ENCODE measurements at places on chromosomes 1 and 21.

GRCh38 chr1:156504438-156504813, 3.9 kb upstream of the MEF2D start:
- DNase-seq, result no peak

DNA sequence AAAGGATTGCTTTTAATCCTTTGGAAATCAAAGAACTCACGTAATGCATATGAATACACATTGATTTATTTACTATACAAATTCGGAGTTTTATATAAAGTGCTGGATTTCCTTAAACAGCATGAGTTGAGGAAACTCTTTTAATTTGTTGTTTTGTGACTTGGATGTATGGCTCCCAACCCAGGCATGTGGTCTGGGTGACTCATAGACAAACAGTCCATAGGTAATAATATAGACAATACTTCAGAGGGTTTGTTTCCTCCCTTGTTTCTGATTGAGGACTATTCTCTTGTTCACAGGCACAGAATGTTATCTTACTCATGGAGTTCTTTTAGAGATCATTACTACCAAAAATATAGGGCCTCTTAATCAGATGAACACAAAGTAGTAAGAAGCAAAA, 43.8 kb downstream of the XPR1 start:
- no peak for DNase-seq

DNA sequence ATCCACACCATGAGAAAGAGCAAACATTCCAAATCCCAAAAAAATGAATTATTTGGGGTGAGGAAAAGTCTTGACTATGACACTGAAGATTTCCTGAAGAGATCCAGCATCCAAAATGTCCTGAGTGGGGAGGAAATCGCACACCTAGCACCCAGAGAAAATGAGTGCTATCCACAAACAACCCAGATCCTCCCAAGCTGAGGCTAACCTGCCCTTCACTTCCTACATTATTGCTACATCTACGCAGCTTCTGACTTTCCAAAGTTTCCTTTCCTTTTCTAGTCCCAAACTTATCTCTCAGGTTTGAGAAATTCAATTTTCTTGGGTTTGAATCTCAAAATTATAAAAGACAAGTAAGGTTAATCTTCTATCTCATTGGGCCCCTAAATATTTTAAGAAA, 906 bp upstream of the RGS13 start:
- no peak for DNase-seq

DNA sequence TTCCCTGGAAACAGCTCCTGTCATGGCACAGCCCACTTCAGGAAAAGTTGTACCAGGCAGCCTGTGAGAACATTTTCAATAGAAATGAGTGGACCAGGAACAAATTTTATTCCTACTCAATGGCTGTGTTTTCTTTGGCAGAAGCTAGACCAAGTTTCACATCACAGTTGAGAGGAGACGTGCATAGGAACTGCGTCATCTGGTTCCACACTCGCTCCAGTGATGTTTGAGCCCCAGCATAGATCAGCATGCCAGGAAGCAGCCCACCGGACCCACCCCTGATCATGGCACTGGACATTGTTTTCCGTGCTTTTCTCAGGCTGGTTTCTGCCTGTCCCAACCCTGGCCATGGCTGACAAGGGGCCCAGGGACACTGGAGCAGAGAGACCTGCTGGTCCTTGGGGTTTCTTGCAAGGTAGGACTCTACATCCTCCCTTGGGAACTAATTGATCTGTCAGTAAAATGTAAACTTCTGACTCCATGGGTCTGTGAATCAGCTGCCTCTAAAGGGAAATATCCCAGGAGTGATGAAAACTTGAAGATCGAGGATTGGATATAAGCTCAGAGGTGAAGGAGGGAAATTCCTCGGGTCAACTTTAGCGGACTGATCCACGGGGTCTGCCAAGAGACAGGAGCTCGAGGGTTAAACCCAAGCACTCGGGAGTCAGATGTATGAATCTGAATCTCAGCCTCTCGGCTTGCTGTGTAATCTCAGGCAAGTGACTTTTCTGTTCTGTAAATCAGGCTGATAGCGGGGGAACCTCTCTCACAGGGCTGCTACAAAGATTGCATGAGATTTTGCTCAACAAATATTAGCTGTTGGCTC, 35.7 kb downstream of the NEK2 start:
- DNase-seq, result no peak

- DNase-seq, result no peak
These were observed 118.8 kb downstream of the HUNK start for GRCh38 chr21:31991356-31992331.

DNA sequence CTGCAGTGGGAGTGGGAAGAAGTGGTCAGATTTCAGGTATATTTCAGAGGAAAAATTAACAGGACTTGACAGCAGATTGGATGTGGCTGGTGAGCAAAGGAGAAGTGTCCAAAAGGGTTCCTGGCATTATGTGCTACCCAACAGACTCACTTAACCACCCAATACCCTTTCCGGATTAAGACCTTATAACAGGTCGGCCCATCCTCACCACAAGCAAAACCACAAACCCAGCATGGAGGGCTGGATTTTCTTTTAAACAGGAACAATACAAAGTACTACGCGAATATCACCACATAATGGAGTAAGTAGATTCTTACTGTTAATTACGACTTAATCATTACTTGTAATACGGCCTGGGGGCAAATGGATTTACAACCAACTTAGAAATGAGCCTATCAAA, 59.2 kb downstream of the WDR64 start:
- no peak for DNase-seq

- no peak for DNase-seq
These were observed 10.0 kb upstream of the RAB7B start for GRCh38 chr1:206013026-206013795.

- no peak for DNase-seq
These were observed 5.9 kb downstream of the AGO3 start for GRCh38 chr1:35936838-35937237.

DNA sequence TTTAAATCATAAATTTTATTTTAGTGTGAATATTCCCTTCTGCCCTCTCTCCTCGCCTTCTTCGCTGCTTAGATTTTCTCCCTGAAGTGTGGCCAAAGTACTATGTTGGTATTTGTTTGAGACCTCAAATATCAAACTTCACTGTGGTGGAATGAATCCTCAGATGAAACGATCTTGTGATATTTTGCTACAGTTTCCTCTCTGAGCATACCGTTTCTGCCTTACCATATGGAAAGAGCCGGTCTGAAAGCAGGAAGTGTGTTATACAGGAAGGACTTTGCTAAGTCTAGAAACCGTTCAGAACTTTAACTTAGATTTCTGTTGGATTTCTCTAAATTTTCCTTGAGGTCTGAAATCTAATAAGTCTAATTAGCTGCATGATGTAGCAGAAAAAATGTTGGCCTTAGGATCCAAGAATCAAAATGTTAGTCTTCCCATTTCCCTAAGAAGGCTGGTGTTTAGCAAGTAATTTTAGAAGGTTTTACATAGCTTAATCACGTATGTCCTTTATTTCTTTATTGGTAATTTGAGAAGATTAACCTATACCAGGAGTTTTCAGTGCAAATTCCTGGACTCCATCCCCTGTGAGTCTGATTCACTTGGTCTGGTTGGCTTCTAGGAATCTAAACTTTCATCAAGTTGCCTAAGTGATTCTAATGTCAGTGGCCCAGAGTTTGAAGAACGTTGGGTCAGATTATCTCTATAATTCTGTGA, 30.7 kb downstream of the SDCCAG8 start:
- no peak for DNase-seq

GRCh38 chr1:54985556-54985955, 5.1 kb downstream of the TMEM61 start:
- DNase-seq, result no peak

GRCh38 chr1:46369542-46370213, 24.4 kb upstream of the FAAH start:
- DNase-seq, result no peak

GRCh38 chr1:84171481-84171880, 27.4 kb downstream of the PRKACB start:
- DNase-seq, result no peak

DNA sequence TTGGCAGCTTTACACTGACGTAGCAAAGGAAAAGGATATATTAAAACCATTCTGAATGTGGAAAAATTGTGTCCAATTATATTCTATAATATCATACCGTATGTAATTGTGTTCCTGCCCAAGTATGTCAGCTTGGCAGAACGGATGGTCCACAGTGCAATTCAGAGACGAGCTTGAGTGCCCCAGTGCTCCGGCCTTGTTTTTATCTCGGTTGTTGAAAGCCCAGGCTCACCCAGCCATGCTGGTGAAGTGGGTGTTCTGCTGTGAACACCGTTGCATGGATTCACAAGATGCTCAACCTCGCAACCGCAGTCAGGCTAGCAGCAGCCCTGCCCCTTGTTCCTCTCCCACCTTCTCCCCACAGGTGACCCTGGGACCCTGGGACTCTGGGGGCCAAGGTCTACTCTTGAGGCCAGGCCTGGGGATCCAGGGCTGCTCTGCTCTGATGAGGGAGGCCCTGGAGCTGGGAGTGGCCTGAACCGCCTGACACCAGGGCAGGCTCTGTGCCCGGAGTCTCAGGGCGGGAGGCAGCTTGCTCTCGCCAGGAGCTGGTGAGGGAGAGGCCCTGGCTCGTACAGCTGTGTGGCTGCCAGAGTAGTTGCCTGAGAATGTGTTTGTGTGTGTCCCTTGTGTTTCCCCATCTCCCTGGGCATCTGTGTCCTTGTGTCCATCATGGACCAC, 11.2 kb downstream of the PTPRF start:
- DNase-seq, result no peak

GRCh38 chr1:114861384-114861783, 6.7 kb downstream of the SYCP1 start:
- DNase-seq, result no peak

DNA sequence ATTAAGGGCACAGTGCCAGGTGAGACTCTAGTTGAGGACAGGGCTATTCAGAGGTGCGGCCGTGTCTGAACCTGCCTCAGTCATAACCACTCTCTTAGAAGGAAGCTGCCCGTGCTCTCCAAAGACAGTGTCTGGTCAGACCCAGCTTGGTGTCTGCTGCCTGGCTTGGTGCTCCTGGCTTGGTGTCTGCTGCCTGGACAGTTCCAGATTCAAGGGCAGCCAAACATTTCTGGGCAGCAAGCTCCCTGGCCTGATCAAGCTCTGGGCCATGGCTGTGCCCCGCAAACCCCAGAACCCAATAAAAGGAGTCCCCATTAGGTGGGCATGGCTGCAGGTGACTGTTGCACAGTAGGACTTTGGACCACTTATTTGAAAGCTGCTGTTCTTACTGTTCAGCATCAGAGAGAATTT, 27.7 kb downstream of the NEK2 start:
- no peak for DNase-seq

DNA sequence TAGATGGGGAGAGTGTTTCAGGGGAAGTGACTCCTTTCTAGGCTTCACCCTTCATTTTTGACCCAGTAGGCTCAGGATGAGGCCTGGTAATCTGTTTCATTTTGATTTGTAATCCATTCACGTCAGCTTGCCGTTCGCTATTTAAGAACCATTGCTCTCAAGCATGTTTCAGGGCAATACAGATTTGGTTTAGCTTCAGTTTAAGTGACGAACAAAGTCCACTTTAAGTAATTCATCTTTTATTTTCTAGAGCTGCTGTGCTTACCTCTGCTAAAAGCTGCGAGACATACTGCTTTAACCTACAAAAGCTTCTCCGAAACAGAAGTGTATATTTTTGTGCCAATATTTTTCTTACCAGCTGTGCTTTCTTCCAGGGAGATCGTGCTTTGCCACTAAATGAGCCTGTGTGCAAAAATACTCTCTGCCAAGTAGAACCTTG, 8.9 kb upstream of the FMO3 start:
- DNase-seq, result no peak

DNA sequence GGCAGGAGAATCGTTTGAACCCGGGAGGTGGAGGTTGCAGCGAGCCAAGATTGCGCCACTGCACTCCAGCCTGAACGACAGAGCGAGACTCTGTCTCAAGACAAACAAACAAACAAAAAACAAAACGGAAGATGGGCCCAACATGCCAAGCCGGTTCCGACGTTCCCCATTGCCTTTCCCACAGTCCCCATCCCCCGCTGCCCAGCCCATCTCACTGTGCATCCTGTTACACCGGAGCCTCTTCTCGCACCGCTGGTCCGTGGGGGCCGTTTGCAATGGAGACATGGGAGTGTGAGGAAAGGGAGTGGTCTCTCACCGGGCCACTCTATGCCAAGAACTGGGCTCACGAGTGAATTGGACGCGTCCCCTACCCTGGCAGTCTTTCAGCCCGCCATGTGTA, 1.3 kb upstream of the CFAP74 start:
- DNase-seq, result no peak

GRCh38 chr1:221832617-221833016, 90.7 kb upstream of the DUSP10 start:
- DNase-seq, result no peak

- no peak for DNase-seq
These were observed 39.5 kb upstream of the NEK7 start for GRCh38 chr1:198117267-198117666.

DNA sequence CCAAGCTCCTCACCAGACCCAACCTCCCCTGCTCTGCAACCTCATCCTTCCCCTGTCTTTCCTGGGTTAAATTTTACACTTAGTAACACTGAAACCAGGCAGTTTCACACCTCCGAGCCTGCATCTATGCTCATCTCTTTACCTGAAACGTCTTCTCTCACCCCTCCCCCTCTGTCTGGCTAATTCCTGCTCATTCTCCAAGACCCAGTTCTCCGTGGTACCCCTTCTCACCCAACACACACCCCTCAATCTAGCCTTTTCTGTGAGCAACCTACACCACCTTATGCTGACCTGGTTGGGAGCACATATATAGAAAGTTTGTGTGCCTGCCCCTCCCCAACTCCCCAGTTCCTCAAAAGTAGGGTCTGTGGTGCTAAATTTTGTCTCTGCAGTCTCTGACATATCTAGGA, 3.7 kb upstream of the KIAA1614 start:
- no peak for DNase-seq

GRCh38 chr1:227763246-227764018, 28.2 kb downstream of the SNAP47 start:
- no peak for DNase-seq

DNA sequence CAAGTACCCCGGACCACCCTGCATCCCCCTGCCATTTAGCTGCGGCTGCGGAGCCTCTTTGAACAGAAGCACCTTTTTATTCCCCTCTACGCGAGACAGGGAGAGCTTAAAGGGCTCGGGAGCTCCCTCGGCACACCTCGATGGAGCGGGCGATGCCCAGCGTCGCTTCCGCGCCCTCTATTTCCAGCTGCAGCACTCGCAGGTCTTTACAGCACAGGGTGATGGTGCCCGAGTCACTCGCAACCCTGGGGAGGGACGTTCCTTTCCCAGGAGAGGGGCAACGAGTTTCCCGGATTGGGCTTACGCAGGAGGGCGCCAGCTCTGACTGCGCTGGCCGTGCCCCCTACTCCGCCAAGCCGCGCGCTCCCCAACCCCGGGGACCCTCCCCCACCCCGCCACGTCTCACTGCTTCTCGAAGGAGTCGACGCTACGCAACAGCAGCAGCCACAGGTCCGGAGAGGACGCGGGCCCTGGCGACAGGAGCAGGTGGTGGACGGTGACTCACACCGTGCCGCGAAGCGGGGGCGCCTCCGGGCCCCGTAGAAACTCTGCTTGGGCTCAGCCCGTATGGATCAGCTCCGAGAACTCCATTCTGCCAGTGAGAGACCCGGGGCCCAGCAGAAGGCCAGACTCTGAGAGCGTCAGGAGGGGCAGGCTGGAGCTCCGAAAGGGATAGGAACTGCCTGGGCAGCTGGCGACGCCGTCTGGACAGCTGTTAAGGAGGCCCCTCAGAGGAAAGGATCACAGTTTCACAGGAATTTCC, 5.8 kb upstream of the FAM167B start:
- no peak for DNase-seq

Data from stimulated activated CD4-positive, alpha-beta T cell treated with anti-CD3 and anti-CD28 coated beads, Interleukin-15, amount 100 ng/mL, for 1 hour (primary cell).